T-cell (primary cell): ENCODE measurements at places on chromosomes 1 and 21.

- no peaks in the 10 kb centered on the region for H3K36me3 ChIP-seq
- no peaks in the 10 kb centered on the region for H3K27me3 ChIP-seq
- peak overlapping the region; percentile 94 for H3K27ac ChIP-seq
- H3K4me1 ChIP-seq = peaks cover 18% of the 10 kb centered on the region
Observed at GRCh38 chr1:45304311-45305081, 22.2 kb upstream of the HPDL start.

- H3K27ac ChIP-seq = no peak overlapping the region
- no peak for DNase-seq
- H3K36me3 ChIP-seq = no peaks in the 10 kb centered on the region
Observed at GRCh38 chr1:29240986-29241385, 4.7 kb downstream of the PTPRU start.

DNA sequence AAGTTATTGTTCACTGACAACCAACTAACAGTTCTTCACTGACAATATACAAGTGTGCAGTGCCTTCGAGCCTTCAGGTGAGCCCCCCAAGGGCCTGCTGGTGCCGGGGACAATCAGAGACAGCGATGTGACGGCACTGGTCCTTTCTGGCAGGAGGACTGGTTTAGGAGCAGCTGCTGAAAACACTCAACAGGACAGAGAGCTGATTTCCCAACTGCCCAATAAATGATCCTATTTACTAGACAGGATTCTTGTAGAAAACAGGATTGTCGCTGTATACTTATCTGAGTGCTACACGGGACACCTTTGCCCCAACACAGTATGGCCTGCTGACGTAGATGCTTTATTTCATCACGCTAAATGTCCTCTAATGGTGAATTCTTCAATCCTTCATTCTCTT is 65.4 kb downstream of the TP53BP2 start:
- peaks cover 5% of the 10 kb centered on the region for H3K4me1 ChIP-seq
- H3K27ac ChIP-seq = no peak overlapping the region
- H3K27me3 ChIP-seq = no peaks in the 10 kb centered on the region
- no peak overlapping the region for H3K4me3 ChIP-seq
- DNase-seq = no peak

DNA sequence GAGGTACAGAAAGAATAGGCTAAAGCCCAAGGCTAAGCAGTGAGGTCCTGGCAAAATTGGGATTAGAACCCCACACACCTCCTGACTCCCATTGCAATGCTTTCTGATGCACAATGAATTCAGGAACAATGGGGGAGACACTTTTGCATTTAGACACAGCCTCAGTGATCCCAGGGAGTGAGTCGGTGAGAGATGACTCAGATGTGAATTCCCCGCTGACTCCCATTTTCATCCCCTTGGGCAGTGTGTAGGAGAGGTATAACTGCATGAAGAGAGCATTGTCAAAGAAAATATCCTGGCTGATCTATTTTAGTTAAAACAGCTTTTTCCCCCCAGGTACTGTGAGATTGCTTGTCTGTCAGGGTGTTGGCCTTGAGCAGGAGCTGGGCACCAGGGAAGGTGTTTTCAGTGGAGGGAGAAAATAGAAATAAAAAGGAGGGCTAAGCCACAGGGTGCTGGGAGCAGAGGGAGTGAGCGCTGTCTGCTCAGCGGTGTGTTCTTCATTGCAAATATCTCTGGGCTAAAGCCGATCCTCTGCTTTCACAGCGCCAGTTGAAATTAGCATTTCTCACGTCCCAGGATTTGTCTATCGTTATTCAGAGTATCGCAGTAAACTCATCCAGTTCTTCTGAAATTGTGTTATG is 247.7 kb upstream of the PTBP2 start:
- no peak overlapping the region for H3K27ac ChIP-seq
- no peak overlapping the region for H3K4me3 ChIP-seq
- no peak for DNase-seq

- no peak overlapping the region for H3K27ac ChIP-seq
- H3K4me3 ChIP-seq = no peak overlapping the region
- H3K27me3 ChIP-seq = no peaks in the 10 kb centered on the region
- no peaks in the 10 kb centered on the region for H3K36me3 ChIP-seq
- no peaks in the 10 kb centered on the region for H3K4me1 ChIP-seq
Observed at GRCh38 chr1:63190171-63190570, 132.2 kb upstream of the FOXD3 start.

GRCh38 chr1:162389021-162389818 is 7.7 kb downstream of the C1orf226 start:
- DNase-seq = no peak
- H3K27me3 ChIP-seq = peaks cover 33% of the 10 kb centered on the region
- H3K36me3 ChIP-seq = no peaks in the 10 kb centered on the region
- no peak overlapping the region for H3K4me3 ChIP-seq

GRCh38 chr1:27122652-27123051 is 32.3 kb downstream of the SLC9A1 start:
- H3K4me3 ChIP-seq = no peak overlapping the region
- no peak for DNase-seq
- no peaks in the 10 kb centered on the region for H3K4me1 ChIP-seq
- H3K36me3 ChIP-seq = peaks cover under 1% of the 10 kb centered on the region
- no peaks in the 10 kb centered on the region for H3K27me3 ChIP-seq
- H3K27ac ChIP-seq = no peak overlapping the region

DNA sequence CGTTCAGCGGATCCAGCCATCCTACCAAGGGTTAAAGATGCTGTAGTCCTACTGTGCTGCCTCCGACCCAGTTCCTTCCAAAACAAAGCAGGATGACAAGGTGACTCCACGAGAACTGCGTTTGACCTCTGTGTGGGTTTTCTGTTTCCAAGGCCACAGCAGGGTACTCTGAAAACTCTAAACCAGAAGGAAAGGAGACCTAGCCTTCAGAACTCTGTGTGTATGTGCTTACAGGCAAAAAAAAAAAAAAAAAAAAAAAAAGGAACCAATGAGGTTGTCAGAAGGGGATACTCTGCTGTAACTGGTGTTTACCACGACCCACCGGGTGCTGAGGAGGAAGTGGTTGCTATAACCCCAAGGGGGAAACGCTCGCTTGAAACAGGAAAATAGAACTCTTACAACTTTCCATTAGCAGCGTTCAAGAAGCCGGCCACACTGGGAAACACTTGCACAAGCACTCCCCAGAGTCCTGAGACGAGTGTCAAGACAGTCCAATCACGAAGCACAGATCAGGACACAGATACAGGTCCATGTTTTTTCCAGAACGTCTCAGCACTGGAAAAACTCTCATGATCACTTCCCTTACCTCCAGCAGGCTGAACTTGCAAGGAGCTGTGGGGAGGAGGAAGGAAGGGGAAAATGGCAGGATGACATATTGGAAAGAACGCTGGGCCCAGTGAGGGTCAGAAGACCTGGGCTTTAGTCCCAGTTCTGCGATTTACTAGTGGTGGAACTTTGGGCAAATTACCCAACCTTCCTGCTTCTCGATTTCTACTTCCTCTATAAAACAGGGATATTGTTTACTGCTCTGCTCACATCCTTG is 64.0 kb downstream of the ITPKB start:
- peaks cover 90% of the 10 kb centered on the region for H3K4me1 ChIP-seq
- no peaks in the 10 kb centered on the region for H3K27me3 ChIP-seq
- peaks cover 22% of the 10 kb centered on the region for H3K36me3 ChIP-seq
- peak overlapping the region; percentile 92 for H3K27ac ChIP-seq
- peak; percentile 80 for DNase-seq
- peak overlapping the region; percentile 27 for H3K4me3 ChIP-seq

DNA sequence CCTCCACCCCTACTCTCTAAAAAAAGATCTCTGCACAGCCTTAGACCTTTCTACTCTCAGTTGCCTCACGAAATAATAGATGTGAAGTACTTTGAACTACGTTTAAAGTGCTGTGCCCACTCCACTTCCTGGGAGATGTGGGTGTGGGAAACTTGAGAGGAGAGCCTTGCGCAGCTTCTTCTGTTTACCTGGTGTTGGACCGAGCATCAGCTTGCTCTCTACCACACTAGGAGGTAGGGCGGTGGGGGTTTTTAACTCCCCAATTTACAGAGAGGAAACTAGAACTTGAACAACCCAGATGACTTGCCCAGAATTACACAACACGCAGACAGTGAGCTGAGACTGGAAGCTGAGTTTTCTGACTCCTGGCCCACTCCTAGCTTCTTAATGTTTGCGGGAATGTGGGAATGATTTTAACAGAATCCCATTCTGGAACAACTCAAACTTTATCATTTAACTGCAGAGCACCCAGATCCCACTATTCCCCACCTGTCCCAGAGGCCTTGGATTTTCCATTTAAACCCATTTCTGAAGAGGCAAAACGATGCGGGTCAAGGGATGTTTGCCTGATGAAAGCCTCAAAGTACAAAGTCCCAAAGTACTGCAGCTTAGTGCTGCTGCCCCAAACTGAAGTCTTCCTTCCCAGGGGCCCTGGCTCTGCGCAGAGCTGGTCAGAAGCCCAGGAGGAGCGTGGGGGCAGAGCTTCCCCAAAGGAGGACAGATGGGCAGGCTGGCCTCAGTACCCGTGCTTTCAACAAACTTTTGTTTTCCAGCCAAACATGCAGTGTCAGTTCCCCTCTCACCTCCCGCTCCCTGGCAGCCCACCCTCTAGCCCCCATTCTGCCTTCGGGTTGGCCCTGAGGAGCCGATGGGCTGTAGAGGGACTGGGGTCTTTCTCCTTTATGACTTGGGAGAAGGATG is 19.0 kb downstream of the BTG2 start:
- peaks cover 76% of the 10 kb centered on the region for H3K4me1 ChIP-seq
- no peaks in the 10 kb centered on the region for H3K36me3 ChIP-seq
- H3K27me3 ChIP-seq = no peaks in the 10 kb centered on the region
- peak; percentile 69 for DNase-seq
- peak overlapping the region; percentile 100 for H3K27ac ChIP-seq
